A673 (cell line): ENCODE measurements at places on chromosomes 2 and 18.

DNA sequence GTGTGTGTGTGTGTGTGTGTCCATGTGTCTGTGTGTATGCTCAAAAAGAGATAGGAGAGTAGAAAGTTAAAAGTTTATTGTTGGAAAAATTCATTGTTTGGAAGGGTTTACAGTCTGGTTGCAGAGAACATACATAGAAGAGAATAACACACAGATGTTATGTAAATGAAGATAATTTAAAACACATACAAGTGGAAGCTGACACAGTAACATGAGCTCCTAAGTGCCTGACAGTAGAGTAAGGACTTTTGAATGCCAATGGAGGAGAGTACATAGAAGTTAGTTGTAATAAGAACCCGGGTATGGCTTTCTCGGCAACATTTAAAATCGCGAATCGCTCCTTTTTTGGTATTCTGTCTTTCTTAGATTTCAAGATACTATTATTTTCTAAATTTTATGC lies 137.0 kb upstream of the FANCL start:
- DNase-seq: no peak

DNA sequence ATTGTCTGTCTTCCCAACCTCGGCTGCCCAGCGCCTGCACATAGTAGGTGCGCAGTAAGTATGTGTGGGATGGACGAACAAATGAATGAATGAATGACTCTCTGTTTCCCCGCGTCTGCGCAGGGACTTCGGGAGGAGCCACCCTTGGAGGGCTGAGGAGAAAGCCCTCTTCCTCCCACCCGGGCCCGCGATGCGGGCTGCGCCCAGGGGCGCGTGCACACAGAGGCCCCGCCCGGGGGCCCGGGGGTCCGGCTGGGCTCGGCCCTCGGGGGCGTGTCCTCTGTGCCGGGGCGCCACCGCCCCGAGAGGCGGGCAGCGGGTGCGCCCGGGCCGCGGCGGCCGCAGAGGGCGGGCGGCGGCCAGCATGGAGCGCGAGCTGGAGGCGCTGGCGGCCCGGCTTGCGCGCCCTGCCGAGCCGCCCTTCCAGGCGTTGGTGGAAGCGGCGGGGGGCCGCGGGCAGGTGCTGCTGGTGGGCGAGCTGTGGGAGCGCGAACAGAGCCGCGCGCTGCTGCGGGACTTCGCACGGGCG lies at the start of gene C2orf72:
C2orf72 (plus strand) TSS at position 322 of the 529 bp plus-strand sequence; CDS start at position 365, 43 bp downstream.
- DNase-seq: no peak

GRCh38 chr18:56157541-56157940 lies 480.9 kb downstream of the TXNL1 start:
- DNase-seq: no peak

DNA sequence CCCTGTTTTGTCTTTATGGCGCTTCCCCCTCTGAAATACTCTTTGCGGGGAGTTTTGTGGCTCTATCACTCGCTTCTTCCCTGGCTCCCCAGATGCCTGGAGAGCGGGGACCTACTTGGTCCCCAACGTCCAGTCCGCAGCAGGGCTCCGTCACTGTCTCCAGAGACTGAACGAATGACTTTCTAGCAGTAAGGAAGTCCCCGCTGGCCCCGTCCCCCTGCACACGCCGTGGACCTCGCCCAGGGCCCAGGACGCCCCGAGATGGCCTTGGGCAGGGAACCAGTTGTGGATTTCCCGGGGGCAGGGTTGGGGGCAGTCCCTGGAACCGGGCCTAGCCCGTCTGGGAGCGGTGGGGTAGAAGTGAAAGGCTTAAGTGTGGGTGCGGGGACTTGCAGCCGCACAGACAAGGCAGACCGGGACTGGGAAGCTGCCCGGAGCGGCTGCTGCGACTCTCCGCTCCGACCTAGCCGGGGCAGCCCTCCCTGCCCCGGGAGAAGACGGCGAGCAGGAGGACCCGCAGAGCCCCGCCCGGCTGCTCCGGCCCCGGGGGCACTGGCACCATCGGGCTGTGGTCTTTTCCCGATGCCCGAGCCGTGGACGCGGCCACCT lies 821 bp upstream of the EPHA4 start:
- DNase-seq: peak; percentile 64

- DNase-seq: peak; percentile 27
These were observed 154.6 kb downstream of the INO80D start for GRCh38 chr2:205931388-205931787.

DNA sequence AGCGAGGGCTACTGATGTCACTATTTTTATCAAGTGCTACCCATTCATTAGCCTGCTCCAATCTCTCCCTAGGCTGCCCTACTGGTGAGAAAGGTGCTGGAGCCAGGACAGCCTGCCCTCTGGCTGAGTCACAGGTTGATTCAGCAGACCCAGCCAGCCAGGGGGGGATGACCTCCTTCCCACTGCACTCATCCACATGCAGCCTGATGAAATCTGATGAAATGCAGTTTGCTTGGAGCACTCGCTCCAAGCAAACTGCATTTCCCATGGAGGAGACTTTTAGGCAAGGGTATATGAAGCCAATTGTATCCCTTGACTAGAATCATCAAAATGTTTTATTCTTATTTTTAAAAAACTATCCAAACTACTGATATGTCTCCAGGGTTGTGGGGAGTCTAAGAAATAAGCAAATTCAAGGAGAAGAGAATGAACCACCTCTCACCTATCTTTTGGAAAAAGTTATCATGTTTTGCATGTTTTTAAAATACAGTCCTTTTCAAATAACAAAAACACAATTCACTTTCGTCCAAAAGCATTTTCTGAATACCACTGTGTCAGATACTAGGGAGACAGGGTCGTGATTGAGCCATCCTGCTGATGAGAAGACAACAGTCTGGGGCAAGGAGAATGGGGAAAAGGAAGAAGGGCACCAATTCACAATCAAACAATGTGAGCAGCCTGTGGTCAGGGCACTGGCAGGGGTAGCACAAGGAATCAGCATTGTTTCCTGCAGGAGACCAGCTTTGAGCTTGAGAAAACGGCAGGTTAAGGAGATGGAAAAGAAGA lies 128.3 kb downstream of the AFF3 start:
- no peak for DNase-seq

DNA sequence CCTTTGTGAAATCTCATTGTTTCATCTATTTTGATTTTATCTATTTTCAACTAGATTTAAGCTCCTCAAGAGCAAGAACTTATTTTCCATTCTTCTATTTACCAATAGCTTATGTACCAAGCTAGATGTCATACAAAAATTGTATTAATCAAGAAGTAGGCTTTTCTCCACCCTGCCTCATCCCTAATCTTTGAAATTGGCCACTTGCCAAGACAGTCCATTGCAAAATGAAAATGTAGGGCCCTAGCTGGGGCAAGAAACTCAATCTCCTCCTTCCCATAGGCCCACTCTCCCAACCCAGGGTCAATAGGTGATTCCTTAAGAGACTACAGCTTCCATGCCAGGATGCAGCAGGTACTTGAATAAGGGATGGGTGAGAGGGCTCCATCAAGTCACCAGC lies 39.3 kb upstream of the STPG4 start:
- DNase-seq: peak; percentile 50
